Activated T-cell treated with anti-CD3 and anti-CD28 coated beads, Interleukin-2, amount 50 U/mL, for 24 hours (primary cell): ENCODE measurements at places on chromosomes 13 and 19.

GRCh38 chr13:104984296-104984818, 1551.1 kb downstream of the EFNB2 start:
- H3K36me3 ChIP-seq, result no peaks in the 10 kb centered on the region
- H3K27ac ChIP-seq, result peak overlapping the region; percentile 70
- peaks cover 41% of the 10 kb centered on the region for H3K4me1 ChIP-seq
- H3K4me3 ChIP-seq, result peak overlapping the region; percentile 11
- peak; percentile 38 for DNase-seq

GRCh38 chr13:73036566-73036965, 22.2 kb upstream of the KLF5 start:
- H3K4me3 ChIP-seq, result no peak overlapping the region
- no peak overlapping the region for H3K27ac ChIP-seq
- DNase-seq, result no peak
- no peaks in the 10 kb centered on the region for H3K27me3 ChIP-seq

- peak overlapping the region; percentile 84 for H3K27ac ChIP-seq
- no peak overlapping the region for H3K4me3 ChIP-seq
- H3K36me3 ChIP-seq, result peaks cover 98% of the 10 kb centered on the region
- no peak for DNase-seq
- H3K4me1 ChIP-seq, result peaks cover 63% of the 10 kb centered on the region
- no peaks in the 10 kb centered on the region for H3K27me3 ChIP-seq
Observed at GRCh38 chr13:46140044-46140443, 35.2 kb upstream of the CPB2 start.

DNA sequence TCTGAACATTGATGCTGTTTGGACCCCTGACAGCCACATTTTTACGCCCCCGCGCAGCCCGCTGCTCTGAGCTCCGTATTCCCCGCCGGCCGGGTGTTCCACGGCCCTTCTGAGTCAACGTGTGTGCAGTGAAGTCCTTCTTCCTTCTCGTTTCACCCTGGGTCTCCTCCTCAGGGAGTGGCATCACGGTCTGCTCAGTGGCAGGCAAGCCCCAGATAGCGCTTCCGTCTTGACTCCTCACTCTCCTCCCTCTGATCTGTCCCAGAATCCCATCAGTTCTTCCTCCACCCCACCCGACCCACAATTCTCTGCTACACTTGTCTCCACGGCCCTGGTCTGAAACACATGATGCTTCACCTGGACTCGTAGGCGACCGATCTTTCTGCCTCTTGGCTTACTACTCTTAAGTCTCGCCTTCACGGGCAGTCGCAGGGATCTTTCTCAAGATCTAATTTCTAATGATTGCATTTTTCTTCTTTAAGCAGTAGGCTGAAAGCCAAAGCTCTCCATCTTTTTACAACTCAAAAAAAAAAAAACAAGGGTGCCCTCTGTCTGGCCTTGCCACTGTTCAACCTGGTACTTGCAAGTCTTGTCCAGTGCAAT, 33.9 kb downstream of the CCNE1 start:
- H3K4me3 ChIP-seq, result peak overlapping the region; percentile 92
- no peak for DNase-seq
- H3K27me3 ChIP-seq, result no peaks in the 10 kb centered on the region

DNA sequence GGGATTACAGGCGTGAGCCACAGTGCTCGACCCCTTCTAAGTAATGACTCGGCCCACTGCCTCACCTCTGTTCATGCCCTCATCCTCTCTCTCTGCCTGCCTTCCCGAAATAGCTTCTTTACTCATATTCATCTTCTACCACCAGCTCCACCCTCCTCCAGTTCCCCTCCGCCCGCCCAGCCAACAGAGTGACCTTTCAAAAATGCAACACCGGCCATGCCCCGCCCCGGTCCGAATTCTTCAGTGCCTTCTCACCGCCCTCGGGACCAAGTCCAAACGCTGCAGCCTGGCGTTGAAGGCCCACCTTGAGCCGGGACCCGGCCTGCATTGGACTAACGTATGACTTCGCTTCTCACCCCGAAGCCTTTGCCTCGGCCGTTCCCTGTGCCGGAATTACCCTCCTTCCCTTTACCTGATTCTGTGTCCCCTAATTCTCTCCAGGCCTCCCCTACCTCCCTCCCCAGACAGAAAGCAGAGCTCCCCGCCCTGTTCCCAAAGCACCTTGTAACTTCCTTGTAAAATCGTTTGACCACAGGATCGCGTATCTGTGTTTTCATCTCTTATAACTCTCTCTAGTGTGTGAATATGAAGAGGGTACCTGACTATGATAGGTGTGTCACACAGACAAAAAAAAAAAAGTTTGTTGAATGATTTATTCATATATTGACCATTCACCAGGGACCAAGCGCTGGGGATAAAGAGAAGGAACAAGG, 8.1 kb upstream of the MUC16 start:
- peaks cover 10% of the 10 kb centered on the region for H3K27me3 ChIP-seq
- no peak for DNase-seq
- H3K36me3 ChIP-seq, result no peaks in the 10 kb centered on the region
- H3K27ac ChIP-seq, result no peak overlapping the region
- H3K4me1 ChIP-seq, result no peaks in the 10 kb centered on the region

GRCh38 chr19:48900477-48901406, 630 bp downstream of the NUCB1 start:
- peak overlapping the region; percentile 98 for H3K4me3 ChIP-seq
- H3K4me1 ChIP-seq, result peaks cover 34% of the 10 kb centered on the region
- H3K27ac ChIP-seq, result peak overlapping the region; percentile 99
- H3K27me3 ChIP-seq, result peaks cover 8% of the 10 kb centered on the region
- H3K36me3 ChIP-seq, result peaks cover 41% of the 10 kb centered on the region
